ENCODE measurements at places on chromosomes 5 and 9.

DNA sequence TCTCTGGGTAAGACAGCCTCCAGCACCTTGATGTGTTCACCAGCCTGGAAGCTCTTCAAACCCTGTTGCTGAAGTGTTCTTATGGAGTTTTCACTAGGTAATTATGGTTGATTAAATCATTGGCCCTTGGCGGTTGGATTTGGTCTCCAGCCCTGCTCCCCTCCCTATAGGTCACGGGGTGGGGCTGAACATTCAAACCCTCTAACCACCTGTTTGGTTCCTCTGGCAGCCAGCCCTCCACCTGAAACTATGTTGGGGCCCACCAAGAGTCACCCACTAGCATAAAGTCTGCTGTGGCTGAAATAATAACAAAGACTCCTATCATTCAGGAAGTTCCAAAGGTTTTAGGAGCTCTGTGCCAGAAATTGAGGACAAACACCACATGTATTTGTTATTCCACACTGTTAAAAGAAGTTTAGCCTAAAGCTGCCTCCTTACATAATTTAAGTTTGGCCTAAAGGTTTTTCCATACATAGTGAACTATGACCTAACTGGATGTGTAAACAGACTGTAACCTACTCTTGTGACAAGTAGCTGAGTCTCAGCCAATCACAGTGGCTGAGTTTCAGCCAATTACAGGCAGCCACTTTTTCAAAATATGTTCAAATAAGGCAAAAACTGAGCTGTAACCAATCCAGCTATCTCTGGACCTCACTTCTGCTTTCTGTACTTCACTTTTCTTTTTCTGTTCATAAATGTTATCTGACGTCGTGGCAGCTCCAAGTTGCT is 34.8 kb downstream of the TMEM252 start:
- no peak for DNase-seq

- no peak for DNase-seq
Measured at GRCh38 chr5:74627646-74628279, 12.8 kb downstream of the ENC1 start.

GRCh38 chr5:176412517-176413254 is 3.7 kb downstream of the CLTB start:
- no peak for DNase-seq

DNA sequence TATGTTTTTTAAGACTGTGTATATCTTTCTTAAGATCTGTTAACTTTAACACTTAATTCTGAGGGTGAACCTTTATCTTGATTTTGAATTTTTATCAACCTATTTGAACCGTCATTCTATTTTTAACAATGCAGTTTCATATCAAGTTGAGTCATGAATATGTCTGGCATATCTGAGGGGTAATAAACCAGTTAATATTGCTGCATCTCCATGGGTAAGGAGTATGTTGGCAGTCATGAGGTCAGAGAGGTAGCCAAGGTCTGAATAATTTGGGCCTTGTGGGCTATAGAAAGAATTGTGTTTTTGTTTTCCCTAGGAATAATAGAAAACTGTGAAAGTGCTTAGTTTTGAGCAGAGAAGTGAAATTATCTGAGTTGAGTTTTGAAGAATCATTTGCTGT is 419.0 kb downstream of the PLK2 start:
- no peak for DNase-seq

DNA sequence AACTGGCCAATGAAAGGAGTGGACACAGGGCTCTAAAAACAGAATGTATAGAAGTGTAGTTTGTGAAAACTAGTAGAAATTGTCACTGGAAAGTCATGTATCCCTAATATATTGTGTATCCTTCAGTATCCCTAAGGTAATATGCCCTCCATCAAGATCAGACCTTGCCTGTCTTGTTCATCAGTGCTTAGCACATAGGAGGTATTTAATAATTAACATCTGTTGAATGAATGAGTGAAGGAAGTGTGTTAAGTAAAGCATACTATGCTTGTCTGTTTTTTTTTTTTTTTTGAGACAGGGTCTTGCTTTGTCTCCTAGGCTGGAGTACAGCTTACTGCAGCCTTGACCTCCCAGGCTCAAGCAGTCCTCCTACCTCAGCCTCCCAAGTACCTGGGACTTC is 15.8 kb downstream of the GAPVD1 start:
- no peak for DNase-seq

DNA sequence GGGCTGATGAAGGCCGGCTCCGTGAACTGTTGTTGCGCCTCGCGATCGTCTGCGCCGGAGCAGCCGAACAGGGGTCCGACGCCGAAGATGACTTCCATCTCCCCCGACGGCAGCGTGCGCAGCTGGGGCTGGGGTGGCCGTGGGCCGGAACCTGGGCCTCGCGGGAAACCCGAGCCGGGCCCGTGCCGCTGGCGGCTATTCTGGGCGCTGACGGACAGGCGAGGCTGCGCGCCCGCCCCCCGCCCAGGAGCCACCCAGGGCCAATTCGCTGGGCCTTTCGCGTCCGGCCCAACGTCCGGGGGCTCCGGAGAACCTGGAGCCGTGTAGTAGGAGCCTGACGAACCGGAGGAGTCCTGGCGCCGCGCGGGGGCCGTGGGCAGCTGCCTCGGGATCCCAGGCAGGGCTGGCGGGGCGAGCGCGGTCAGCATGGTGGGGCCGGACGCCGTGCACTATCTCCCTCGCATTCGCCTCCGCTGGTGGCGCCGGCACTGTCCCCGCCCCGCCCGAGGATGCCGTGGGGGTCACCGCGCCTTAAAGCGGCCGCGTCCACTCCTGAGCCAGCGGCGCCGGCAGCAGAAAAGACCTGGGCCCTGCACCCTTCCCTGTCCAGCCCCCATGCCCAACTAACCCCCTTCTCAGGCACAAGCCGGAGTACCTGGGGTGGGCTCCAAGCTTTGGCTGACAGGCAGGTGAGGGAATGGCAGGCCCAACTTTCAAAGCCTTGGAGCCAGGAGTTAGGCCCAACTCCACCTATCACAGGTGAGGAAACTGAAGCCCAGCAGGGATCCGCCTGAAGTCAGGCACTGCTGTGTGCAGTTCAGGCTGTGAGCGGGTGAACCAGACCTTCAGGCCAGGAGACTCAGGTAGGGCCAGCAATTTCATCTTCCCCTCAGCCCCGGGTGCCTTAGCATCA is at the start of gene PROB1:
Gene PROB1 (minus strand): TSS at position 451 of the 913 bp plus-strand sequence. CDS start 23 bp downstream, at position 428.
- no peak for DNase-seq

DNA sequence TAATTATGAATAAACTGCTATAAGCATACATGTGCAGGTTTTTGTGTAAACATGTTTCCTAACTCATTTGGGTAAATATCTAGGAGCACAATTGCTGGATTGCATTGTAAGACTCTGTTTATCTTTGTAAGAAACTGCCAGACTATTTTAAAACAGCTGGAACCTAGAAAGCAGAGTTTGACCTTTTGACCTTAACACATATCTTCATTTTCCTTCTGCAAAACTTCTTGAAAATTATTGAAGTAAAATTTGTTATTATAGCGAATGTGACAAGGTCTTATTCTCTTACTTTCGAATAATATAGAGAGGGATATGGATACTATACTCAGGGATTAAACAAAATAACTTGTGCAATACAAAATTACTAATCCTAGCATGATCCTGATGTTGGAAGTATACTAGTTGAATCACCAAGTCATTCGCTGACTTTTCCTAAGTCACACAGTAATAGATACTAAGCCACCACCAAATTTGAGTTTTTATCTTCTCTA is 3.2 kb upstream of the ANXA1 start:
- DNase-seq = no peak

- DNase-seq = no peak
Measured at GRCh38 chr5:129904667-129905472, 605 bp downstream of the CHSY3 start.

DNA sequence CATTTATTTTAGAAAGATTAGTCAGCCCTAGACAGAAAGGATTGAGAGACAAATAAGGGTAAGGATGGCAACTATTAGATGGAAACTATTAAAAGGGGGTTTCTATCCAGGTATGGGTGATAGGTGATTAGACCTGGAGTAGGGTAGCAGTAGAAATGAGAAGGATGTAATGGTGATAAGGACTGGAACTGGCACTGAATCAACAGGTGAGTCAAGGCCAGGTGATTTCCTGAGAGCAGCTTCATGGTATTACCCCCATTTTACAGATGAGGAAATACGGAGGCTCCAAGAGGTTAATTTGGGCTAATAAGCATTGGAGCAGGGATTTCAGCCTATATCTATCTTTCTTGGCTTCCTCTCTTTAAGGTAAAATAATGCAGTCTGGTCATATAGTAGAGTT is 55.7 kb downstream of the CAST start:
- no peak for DNase-seq

- DNase-seq = no peak
Measured at GRCh38 chr5:78972654-78973428, 12.3 kb downstream of the ARSB start.

DNA sequence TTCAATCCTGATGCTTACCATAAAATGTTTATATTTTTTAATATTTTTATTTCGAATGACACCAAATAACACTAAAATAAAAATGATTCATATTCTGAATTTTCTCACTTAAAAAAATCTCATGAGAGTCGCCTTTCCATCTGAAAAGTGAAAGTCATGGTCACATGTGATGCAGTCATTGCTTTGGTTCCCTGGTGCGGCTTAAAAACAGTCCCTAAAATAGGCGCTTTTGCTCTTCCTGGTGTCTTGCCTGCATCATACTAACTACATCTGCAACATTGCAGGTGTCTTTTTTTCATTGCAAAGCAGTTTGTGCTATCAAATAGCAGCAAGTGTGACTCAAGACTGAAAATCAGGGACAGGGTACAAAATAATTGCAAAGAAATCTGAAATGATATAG is 185.2 kb upstream of the NREP start:
- no peak for DNase-seq

- DNase-seq = no peak
Measured at GRCh38 chr9:94900222-94901018, 173.9 kb downstream of the AOPEP start.

- no peak for DNase-seq
Measured at GRCh38 chr5:69167493-69167855, 524 bp downstream of the CCNB1 start.

GRCh38 chr9:138105561-138106505 is 228.3 kb downstream of the CACNA1B start:
- DNase-seq = no peak

DNA sequence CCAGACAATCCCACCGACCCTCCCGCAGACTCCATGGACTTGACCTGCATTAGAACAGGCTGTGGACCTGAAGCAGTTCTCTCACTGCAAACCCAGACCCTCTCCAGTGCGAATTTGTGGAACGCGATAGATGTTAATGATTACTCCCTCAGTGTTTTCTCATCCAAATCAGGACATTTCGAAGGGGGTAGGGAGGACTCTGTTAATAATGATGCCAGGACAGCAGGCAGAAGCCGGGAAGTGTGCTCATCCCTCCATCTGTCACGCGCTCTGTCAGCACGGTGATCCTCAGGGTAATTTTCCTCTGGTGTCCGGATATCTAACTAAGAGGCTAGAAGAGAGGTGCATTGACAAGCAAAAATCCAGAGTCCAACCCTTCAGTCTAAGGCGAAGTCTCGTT is 18.8 kb downstream of the RAPGEF1 start:
- DNase-seq = no peak

GRCh38 chr5:52853650-52854049 is 65.9 kb downstream of the ITGA1 start:
- DNase-seq = no peak

GRCh38 chr9:110526426-110526825 is 53.1 kb downstream of the SVEP1 start:
- DNase-seq = no peak

- no peak for DNase-seq
Measured at GRCh38 chr5:143642791-143643190, 169.2 kb upstream of the HMHB1 start.

- no peak for DNase-seq
Measured at GRCh38 chr5:133610489-133611356, 1.6 kb downstream of the FSTL4 start.

GRCh38 chr9:36191290-36191645 is 547 bp downstream of the CLTA start:
- peak; percentile 3 for DNase-seq

DNA sequence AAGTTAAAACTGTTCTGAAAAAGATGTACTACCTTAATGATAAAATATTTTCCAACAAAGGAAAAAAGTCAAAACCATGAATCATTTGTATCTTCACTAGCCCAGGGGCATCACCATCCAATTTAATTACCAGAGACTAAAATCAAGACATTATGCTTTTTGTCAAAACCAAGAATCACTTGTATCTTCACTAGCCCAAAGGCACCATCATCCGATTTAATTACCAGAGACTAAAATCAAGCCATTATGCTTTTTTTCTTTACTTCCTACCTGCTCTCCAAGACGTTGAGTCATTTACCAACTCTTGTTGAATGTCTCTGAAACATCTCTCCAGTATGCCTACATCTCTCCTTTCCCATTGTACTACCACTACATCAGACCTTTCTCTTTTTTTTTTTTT is 37.9 kb downstream of the FBXO38 start:
- DNase-seq = no peak

- no peak for DNase-seq
Measured at GRCh38 chr5:131679911-131680310, 44.9 kb upstream of the RAPGEF6 start.

DNA sequence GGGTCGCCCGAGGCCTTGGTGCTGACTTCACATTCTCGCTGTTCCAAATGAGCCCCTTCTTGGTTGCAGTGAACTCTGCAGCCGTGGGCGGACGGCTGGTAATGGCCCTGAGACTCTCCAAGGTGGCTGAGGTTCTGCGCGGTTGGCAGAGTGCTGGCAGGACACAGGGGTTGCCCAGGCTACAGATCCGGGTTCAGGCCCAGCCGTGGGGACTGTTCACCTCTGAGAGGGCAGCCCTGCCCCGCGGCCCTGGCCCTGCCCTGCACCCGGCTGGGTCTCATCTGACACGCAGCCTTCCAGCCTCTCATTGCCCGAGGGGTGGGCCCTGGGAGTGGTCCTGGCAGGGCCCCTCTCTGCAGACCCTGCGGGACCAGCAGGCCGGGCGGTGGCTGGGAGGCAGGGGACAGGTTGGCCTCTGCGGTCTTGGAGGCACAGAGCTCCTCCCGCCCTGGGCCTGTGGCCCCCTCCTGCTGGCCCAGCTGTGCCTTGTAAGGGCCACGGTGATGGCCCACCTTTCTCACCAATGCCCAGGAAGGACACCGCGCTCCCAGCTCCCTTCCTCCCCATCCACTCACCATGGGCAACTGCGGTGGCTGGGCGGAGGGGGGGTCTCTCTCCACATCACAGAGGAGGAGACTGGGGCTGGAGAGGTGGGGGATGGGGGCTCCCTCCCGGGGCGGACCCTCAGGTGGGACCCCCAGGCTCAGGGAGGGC is 51.6 kb downstream of the AHRR start:
- DNase-seq = no peak

DNA sequence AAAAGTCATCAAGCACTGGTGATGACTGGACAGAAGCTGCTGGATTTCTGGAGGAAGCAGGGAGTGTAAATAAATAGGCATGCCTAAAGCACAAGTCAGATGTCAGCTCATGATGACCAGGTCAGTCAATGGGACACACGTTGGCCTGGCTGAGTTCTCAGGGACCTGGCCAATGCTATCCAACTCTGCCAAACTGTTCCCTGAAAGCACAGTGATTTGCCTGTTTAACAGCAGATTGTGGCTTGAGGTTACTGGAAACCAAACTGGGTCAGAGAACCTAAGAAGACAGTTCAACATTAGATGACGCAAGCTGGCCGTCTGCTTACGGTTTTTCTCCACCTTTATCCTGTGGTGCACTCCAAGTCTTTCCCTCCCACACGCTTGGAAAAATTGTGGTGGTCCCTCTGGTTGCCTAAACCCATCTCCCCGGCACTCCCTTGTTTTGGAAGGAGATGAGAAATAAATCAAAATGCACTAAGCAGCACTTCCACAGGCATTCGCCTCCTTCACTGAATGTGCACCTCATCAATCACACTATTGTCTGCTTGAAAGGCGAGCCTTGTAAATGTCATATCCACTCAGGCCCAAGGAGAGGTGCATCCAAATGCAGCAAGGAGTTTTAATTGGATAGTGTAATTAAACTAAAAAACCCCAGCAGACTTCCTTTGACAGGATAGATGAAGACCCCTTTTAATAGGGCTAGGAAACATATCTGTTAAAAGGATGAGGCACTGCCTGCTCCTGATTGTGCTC is 199.4 kb downstream of the GAPVD1 start:
- DNase-seq = no peak
